ENCODE measurements at places on chromosomes 6 and 20.

DNA sequence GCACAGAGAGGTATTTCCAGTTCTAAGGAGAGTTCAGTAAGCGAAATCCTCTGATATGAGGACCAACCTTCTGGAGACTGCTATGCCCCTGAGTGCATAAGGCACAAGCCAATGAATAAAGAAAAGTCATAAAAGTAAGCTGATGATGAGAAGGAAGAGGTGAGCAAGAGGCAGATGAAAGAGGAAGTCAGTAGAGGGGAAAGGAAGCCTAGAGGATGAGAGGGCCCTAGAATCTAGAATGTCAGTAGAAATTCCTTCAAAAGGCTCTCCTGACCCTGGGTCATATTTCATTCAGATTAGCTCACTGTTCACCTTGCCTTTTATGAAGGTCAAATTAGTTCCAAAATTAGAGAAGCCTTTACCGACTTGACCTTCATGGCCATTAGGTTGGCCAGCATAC lies 209.2 kb downstream of the CD83 start:
- no peak for DNase-seq

DNA sequence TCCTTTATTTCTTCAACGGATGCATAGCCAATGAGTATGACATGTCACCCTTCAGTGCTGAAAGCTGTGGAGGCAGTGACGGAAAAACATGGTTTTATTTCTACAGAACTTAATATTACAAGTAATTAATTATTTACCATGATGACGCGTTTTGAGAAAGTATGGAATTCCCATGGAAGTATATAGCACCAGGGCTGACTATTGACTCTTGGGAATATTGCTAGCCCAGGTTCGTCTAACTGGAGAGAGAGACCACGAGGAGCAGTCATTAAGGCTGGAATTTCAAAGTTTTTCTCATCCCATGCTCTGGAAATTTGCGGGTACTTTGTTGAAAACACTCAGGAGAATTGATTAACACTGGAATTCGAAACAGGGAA lies 155.2 kb upstream of the PRSS16 start:
- no peak for DNase-seq

- DNase-seq = no peak
These were observed 32.1 kb upstream of the IYD start for GRCh38 chr6:150336708-150337107.

DNA sequence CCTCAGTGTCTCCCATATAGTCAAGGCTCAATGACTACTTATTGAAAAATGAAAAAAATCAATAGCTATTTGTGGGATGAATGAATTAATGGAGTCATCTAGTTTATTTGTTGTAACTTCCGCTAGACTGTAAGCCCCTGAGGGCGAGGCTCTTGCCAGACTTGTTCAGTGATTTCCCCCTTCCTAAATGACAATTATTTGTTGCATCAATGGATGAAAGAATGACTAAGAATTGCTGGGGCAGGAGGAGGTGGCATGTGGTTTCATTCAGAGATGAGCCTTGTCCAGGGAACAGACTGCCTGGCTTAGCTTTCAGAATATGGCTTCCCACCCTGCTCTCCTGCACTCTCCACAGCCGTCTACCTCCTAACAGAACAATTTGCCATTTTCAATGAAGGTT lies 1.1 kb upstream of the PRELID3B start:
- no peak for DNase-seq

- DNase-seq = no peak
These were observed 48.9 kb downstream of the MYB start for GRCh38 chr6:135229996-135230395.

DNA sequence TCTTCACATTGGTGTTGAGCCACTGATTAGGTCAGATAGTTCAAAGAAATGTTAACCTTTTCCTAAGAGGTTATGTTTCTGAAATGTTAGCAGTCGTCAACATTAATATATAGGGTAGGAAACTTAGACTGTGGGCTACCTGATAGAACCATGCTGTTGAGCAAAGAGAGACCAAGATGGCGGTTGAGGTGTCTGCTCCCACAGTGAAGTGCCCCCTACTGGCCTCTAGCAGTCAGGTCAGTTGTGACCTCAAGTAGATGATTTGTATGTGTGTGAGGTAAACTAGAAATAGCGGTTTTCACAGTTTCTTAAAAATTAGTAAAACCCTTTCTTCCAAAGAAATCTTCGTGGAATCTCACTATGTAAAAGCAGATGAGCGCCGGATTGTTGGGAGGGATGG lies 40.3 kb downstream of the MTHFD1L start:
- no peak for DNase-seq

- no peak for DNase-seq
These were observed 2.4 kb upstream of the SCRT2 start for GRCh38 chr20:677957-678356.

DNA sequence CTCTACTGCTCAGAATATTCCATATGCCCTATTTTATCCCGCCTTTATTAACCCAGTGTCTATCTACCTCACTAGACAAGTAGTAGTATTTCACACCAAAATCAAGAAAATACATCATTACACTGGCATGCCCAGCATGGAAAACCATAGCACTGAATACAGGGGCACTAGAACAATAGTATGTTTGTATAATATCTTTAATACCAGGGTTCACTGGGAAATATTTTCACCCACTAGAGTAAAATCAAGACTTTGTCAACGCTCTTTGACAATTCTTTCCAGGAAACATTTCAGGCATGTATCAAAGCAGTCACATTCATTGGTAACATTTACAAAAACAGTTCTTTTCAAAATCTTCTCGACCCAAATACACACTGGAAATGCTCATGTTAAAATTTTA lies 119.3 kb upstream of the BEND6 start:
- DNase-seq = no peak

DNA sequence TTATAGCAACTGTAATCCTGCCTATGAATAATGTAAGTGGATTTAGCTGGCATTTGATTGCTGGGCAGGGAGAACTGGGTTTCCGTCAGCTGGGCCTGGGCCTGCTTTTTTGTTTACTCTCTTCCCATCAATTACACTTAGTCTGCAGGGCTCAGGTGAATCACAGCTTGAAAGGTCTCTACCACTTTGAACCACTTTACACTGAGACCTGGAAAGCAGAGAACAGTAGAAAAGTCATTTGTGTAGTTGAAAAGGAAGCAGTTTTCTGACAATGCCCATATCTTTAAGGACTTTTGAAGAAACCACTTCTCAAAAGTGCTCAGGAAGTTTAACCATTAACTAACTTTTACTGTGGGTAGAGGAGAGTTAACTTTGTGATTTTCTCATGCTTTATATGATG lies 315.4 kb upstream of the SASH1 start:
- no peak for DNase-seq

- DNase-seq = no peak
These were observed 26.8 kb upstream of the FAM184A start for GRCh38 chr6:119105282-119105681.

DNA sequence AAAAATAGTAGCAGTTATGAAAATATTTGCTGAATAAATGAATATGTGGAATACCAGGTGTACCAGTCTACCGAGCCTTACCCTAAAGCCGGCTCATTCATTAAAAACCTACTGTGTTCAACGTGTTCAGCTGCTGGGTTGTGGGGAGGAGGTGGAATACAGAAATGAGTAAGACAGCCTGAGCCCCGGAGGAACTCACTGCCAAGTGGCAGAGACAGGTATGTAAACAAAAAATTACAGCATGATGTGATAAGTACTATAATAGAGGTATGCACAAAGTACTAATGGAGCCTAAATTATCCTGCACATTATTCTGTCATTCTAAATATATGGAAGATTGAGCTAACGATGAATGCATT lies 6.8 kb upstream of the ADTRP start:
- DNase-seq = no peak

DNA sequence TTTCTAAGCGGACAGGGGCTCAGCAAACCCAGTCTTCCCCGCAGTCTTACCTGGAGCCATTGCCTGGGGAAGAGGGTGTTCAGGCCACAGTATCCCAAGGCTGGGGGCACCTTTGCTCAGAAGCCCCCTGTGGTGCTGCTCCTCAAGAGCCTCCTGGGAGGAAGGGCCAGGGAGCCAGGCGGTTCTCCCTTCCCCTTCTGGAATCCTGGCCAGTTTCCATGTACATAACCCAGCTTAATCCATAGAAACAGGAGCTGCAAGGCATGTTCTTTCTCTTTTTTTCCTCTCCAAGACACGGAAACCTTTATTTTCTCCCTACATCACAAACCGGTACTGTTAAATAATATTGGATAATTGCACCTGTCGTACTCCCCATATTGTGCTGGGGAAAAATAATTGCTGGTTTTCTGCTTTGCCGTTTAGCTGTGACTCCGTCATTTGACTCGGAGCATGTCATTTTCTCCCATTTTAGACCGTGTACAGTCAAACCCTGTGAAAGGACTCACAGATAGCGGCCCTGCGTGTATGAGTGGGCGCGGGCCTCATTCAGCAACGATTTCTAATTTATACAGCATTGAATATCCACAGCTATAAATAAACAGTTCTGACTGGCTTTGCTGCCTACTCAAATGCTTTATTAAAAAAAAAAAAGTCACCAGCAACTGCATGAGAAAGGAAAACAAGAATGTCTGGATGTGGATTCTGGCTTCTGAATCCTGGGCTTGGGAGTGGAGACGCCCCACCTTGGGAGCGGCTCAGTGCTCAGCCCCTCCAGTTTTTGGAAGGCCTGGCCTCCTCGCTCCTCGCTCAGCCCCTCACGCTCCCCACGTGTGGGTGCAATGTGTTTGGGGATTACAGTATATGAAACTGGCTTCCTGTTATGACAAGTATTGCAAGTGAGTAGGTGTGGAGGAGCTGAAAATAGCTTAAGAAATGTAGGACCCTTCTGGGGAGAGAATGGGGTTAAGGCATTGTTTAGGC lies 67.3 kb downstream of the ADTRP start:
- no peak for DNase-seq

- DNase-seq = no peak
These were observed 222.2 kb downstream of the PREX1 start for GRCh38 chr20:48605364-48606171.

DNA sequence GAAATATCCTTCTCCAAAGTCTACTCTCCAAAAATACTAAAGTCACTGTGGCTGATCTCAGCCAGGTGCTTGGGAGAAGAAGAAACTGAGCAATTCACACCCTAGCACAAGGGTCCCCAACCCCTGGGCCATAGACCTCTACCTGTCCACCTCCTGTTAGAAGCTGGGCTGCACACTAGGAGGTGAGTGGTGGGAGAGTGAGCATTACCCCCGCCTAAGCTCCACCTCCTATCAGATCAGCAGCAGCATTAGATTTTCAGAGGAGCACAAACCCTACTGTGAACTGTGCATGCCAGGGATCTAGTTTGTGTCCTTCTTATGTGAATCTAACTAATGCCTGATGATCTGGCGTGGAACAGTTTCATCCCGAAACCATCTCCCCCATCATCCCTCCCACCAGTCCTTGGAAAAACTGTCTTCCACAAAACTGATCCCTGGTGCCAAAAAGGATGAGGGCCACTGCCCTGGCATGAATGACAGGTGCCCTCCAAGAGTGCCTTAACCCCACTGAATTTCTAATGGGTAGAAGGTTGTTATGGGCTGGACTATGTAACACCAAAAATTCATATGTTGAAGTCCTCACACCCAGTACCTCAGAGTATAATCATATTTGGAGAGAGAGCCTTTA lies 109.2 kb upstream of the CDYL start:
- DNase-seq = no peak

DNA sequence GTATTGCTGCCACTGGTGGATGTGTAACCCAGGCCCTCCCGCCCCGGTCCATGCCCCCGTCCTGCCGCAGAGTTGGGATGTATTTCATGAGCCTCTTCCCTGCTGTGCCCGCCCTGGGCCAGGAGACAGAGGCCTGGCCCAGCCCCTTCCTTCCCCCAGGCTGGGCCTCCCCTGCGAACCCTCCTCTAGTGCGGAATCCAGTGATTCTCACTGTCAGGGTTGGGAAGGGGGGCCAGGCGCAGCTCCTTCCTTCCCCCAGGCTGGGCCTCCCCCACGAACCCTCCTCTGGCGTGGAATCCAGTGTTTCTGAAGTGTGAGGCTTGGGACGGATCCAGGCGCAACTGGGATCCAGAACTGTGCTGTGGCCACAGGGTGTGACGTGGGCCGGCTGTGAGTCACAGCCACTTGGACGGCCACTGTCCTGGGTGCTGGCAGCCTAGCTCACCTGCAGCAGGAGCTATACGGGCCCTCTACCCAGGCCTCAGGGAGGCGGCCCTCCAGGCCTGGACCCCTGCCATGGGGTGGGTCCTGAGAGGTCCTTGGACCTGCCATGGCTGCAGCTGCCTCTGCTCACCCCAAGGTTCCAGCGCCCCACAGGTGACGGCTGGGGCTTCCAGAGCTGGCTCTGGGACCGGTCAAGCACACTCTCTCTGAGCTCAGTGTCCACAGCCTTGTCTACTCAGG lies 28.3 kb downstream of the COL20A1 start:
- peak; percentile 62 for DNase-seq

DNA sequence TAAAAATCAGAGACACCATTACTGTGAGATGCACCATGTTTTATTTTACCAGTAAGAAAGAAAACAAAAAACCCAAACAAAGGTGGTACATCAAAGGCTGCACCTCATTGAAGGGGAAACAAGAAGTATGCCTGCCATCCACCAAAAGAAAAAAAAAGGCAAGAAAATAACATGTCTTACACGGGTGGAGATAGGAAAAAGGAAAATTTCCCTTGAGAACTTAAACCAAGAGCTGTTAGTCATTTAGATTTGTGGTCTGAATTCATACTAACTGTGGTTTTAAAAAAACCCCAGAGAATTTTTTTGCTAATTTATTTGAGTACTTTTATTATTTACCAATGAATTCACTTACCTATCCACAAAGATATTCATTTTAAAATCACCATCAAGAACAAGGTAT lies 144.0 kb downstream of the LRRC1 start:
- no peak for DNase-seq

DNA sequence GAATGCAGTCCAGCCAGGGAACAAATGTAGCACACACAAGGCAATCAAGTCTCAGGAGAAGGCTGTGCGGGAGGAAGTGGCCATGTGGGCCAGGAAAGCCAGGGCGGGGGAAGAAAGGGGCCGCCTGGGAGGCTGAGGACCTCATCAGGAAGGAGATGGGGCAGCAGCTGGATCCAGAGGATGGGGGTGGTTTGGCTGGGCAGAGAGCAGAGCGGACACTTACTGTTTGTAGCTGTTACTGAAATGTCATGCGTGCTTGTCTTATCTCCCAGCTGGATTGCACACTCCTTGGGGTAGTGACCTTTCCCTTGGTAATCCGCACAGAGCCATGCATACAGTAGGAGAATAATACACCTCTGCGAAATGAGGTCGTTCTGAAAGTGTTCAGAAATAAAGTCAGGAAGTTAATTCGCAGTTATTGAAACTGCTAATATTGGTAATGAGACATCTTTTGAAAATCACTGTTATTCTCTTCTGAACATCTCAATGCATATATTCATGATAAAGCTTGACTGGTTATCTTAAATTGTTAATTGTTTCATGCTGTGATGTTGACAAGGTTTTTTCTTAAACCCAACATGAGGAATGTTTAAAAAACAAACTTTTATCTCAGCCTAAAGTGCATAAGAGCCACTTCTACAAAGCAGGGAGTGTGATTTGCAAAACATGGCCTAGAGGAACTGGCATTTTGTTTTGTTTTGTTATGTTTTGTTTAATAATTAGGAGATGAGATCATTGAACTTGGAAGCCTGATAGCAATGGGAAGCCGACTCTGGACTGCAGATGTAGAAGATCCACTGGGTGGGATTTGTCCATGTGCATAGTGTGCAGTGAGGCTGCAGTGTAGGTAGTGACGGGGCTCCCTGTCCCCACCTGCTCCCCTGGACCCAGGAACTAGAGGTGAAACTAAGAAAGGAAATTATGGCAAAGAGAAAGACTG lies 18.0 kb upstream of the MAP3K4 start:
- DNase-seq = no peak

All from ascending aorta (tissue), 2 donors.